Aorta (tissue), 5 donors: ENCODE measurements at places on chromosomes 3 and 15.

DNA sequence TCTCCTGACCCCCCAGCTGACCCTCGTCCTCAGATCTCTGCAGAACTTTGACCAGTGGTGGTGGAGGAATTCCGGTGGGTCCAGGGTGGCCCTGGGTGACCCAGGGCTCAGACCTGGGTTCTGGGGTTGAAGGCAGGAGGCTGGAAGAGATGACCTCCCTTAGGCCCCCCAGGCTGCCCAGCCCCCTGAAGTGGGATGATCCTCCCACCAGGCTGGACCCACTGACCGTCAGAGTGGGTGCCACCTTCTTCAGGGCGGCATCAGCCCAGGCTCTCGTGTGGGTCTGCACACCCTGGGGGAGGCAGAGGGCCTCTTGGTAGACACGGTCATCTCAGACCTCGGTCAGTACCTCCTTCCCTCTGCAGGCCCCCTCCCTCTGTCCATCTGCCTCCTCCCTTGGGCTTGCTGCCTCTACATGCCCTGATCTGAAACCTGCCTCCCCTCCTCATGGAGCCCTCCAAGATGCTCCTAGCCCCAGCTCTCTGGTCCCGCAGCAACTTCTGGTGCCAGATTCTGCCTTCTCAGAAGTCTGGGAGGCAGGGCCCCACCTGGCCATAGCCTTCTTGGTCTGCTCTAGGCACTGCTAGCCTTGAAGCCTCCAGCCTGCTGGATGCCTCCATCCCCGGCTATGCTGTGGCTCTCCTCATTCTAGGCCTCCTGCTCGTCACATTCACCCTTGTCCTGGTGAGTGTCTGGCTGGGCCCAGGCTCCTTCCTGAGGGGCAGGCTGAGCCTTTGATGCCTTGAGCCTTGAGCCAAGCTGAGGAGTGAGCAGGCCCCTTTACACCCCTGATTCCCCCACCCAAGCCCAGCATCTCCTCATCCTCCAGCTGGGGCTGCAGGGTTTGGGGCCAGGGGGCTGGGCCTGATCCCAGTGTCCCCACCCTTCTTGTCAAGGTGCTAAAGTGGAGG is 49.1 kb upstream of the CSPG4 start:
- H3K27me3 ChIP-seq = no peaks in the 10 kb centered on the region
- H3K4me3 ChIP-seq = no peak overlapping the region
- H3K27ac ChIP-seq = no peak overlapping the region
- H3K36me3 ChIP-seq = no peaks in the 10 kb centered on the region

DNA sequence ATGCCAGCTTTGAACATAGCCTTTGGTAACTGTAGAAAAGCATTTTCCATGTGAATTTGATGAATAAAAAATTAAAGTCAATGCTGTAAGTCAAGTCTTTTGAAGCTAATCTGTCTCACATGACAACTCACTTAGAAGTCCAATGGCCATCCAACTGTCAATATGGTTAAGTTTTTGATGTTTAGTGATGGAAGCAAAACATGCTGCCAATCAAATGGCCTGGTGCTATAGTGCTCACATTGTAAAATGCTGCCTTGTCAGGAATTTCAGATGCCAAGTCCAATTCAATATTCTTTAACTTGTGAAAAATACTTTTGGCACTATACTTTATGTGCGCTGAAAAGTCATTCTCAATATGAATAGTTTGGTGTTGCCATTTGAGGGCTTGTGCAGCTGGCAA is 1361.8 kb upstream of the ALCAM start:
- no peaks in the 10 kb centered on the region for H3K4me1 ChIP-seq
- DNase-seq = no peak
- H3K27me3 ChIP-seq = no peaks in the 10 kb centered on the region
- no peak overlapping the region for H3K4me3 ChIP-seq
- H3K36me3 ChIP-seq = no peaks in the 10 kb centered on the region

DNA sequence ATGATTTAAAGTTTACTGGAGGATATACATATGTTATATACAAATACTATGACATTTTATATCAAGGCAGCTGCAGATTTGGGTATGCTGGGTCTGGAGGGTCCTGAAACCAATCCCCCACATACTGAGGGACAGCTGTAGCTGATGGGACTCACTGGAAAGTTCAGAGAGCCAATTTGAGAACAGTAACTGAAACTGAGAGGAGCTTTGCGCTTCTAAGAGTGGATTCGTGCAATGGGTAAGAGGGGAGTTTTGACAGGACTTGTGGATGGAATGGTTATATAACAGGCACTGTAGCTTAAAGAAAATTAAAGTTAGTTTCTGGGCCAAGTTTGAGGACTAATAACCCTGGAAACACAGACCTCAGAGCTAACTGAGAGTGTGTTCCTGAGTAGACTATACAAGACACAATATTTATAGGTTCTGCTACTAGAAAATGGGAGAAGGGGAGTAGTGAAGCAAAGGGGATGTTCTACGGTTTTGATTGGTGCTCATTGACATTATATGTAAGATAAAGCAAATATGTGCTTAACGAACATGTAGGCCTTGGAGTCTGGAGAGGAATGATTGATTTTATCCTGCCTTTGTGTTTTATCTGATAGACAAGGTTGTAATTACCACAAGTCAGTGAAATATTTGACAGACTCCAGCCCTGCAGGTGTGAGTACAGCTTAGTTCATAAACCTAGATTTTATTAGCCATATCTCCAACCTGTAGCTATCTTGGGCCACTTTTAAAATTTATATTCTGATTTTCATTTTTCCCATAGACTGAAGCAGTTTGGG is 4.8 kb upstream of the ZMAT3 start:
- no peaks in the 10 kb centered on the region for H3K27me3 ChIP-seq
- no peak for DNase-seq
- no peak overlapping the region for H3K27ac ChIP-seq
- H3K36me3 ChIP-seq = no peaks in the 10 kb centered on the region

DNA sequence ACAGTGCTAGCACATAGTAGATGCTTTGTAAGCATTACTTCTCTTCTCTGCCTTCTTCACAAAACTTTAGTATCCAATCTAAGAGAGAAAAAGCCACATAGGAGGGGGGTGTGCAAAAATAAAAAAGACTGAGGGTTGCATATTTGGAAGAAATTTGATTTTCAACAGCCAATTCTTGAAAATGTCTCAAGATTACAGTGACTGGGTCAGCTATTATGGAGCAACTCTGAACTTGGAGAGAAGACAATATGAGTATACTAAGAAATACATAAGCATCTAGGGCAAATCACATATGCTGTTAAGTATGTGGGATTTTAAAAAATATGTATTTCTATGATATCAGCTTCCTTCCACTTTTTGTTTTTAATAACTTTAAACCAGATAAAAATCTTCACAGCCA is 196.6 kb upstream of the GOLIM4 start:
- H3K4me1 ChIP-seq = no peaks in the 10 kb centered on the region
- no peak overlapping the region for H3K4me3 ChIP-seq
- no peaks in the 10 kb centered on the region for H3K36me3 ChIP-seq
- H3K27ac ChIP-seq = no peak overlapping the region

DNA sequence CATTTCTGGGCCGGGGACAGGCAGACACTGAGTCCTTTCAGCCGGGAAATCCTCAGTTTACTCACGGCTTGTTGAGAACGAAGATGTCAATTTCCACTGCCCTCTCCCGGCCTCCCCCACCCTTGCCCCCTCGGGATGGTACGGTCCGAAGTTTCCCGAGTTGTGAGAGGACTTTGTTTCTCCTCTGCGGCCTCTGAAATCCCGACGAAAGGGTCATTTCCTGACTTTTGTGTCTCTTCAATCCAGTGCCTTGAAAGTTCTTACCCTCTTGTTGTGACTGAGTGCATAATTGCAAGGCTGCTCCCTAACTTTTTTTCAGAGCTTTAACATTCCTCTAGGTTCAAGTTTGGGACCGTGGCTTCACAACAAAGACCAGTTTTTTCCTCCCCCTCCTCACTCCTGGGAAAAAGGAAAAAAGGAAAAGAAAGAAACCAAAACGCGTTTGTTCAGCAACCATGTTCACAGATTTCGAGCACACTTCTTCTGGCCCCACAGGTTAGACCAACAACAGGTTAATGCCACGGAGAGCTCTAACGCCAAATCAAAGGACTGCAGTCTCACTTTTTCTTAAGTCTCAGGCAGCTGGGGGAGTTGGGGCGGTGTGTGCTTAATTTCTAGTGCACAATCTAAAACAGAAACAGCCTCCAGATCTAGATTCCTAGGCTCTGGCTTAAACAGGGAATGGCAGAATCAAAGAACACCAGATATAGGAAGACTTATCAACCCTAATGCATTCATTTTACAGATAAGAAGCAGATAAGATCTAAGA is 138.9 kb downstream of the TMCO5A start:
- DNase-seq = peak; percentile 71
- H3K4me1 ChIP-seq = no peaks in the 10 kb centered on the region

DNA sequence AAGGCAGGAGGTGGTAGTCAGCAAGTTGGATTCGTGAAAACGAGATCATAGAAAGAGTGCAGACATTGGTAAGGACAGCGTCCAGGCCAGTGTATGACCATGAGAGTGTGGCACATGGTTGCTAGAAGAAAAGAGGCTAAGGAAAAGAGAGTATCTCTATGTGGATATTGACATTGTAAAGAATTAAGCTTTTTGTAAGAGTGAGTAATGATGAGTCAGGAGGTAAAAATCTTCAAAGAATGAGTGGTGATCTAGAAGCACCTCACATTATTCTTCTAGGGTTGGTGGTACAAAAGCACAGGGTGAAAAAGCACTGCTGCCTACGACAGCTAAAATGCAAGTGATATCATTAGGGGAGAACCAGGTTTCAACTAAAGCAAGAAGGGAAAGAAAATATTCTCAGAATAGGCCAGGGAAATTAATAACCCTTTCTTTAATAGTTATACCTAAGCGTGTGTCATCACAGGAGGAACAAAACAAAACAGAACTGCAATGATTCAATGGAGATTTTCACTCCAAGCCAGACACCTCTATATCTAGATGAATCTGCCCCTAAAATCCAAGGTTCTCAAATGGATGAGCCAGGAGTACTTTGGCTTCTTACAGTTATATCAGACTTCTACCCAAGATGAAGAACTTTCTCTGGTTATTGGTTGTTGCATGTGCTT is 884.7 kb downstream of the NAALADL2 start:
- no peak for DNase-seq
- no peaks in the 10 kb centered on the region for H3K36me3 ChIP-seq
- H3K4me3 ChIP-seq = no peak overlapping the region
- no peaks in the 10 kb centered on the region for H3K27me3 ChIP-seq
- no peaks in the 10 kb centered on the region for H3K4me1 ChIP-seq

DNA sequence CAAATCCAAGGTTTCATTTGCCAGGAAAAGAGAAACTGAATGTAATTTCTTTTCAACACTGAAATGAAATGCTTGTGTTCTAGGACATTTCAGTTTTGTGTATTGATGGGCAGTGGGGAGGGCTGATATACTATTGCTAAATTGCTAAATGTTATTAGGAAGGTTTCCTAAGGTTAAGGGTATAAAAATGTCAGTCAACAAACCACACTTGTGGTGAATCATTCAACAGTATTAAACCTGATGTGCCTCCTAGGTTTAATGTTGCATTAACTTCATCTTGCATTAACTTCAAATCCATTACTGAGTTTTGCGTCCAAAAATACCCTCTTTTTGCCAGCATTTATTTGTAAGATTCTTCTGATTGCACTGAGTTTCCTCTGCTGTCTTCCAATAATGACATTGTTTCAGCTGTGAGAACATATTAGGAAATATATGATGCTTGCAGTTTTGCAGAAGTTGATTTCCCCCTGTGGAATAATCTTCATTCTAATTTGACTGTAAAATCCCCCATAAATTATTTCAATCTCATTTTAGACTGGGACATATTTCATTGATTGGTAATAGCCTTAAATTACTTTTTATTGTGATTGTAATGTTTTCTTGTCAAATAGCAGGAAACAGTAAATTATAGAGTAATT is 758.3 kb downstream of the GBE1 start:
- H3K27me3 ChIP-seq = no peaks in the 10 kb centered on the region
- no peak for DNase-seq
- no peak overlapping the region for H3K4me3 ChIP-seq
- no peaks in the 10 kb centered on the region for H3K4me1 ChIP-seq
- no peaks in the 10 kb centered on the region for H3K36me3 ChIP-seq

- DNase-seq = no peak
- peaks cover 5% of the 10 kb centered on the region for H3K4me1 ChIP-seq
- no peak overlapping the region for H3K4me3 ChIP-seq
- no peaks in the 10 kb centered on the region for H3K36me3 ChIP-seq
- H3K27ac ChIP-seq = no peak overlapping the region
Measured at GRCh38 chr3:61570813-61571212, 9.4 kb downstream of the PTPRG start.
